ENCODE measurements at places on chromosomes 4 and X.

DNA sequence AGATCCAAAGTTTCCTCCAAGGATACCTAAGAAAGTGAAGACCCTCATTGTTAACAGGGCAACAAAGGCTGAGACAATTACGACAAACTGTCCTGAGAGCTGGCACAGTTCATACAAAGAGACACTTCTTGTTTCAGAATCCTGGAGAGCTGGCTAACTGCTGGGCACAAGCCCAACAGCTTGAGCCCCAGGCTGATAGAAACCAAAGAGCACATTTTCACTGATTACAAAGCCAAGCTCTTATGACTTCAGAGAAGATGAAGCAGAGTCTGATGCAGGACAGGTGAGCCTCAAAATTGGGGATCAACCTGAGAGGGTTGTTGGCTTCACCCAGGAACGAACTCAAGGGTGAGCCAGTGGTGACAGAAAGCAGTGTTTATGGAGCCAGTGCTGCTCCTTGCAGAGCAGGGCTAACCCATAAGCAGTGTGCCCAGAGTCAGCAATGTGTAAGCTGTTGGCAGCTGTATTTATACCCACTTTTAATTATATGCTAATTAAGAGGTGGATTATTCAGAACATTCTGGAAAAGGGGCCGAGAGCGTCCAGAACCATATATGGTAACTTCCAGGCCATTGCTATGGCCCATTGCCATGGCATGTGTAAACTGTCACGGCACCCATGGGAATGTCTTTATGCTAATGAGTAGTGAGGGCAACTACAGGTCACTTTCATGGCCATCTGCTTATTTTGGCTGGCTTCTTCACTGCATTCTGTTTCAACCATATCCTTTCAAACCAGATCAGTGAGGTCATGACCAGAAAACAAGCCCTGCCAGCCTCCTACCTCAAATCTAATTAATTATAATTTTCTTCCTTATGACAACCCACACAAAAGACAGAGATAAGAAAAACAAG, 183.7 kb downstream of the EVC2 start:
- DNase-seq: no peak

GRCh38 chrX:130705591-130705990, 197.4 kb downstream of the ENOX2 start:
- DNase-seq: no peak

DNA sequence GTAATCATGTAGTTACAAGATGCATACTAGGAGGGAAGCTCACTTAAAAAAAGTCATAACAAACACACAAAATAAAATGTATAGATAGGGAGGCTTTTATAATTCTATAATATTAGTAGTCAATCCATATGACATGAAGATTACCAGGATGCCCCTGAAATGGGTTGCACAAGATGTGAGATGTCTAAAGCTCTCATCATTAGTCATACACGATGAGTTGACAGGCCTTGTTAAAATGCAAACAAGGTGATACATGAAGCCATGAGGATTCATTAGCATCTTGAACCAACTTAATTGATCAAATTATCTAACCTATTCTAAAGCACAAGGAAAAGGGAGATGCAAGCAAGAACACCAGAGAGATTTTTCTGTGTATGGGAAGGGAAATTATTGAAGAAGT, 470.2 kb downstream of the IQCM start:
- DNase-seq: no peak

- no peak for DNase-seq
Observed at GRCh38 chr4:125594056-125594602, 279.4 kb downstream of the FAT4 start.

DNA sequence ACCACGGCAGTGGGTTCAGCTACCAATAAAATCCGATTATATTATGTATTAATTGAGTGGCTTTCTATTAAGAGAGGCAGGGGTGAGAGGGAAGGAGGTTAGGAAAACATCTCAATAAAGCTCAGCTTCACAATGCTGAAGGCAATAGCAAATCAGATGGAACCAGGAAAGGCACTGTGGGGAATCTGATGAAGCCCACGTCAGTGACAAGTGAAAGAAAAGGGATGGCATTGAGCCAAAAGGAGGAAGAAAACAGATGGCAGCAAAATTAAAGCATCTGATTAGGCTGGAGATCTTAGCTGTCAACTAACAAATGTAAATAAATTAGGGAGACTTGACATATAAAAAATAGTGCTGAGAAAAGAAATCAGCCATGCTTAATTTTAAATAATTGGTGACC, 180.9 kb downstream of the RASL11B start:
- DNase-seq: no peak

- no peak for DNase-seq
Observed at GRCh38 chrX:85611926-85612325, 232.5 kb upstream of the POF1B start.

DNA sequence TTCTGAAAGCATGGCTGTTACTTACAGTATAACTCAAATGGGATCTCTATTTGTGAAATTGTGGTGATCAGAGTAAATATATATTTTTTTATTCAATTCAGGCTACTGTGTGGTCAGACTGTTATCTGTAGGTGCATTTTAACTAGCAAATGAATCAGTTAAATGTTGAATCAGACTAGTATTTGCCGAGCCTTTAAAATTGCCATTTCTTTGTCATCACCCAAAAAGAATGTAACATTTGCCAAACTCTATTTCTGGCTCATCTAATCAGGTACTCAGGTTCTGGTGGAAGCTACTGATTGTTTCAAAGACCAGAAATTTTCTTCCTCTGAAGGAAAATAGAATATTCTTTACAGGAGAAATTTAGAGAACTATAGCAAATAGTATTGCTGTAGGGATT, 1.8 kb upstream of the NAA15 start:
- no peak for DNase-seq

Measured in stimulated activated CD8-positive, alpha-beta memory T cell treated with anti-CD3 and anti-CD28 coated beads, Interleukin-7, amount 100 ng/mL, for 1 hour (primary cell).